CD4-positive, alpha-beta memory T cell (primary cell): ENCODE measurements at places on chromosomes 7 and 10. TPM values are rescaled to one million over a fixed set of nuclear protein-coding genes. Genes with fewer than 3 reads are reported as not detected.

DNA sequence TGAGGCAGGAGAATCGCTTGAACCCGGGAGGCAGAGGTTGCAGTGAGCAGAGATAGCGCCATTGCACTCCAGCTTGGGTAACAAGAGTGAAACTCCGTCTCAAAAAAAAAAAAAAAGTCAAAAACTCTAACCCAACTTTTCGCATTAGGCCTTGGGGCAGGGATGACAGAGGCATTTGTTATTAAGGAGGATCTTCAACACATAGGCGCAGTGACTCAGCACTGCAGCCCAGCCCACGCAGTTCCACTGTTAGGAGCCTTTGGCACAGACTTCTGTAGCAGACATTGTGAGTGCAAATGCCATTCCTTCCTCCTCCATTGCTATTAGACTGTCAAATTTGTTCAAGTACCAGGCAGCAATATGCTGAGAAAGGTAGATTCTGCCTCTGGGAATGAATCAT is 43.1 kb upstream of the KLHL7 start:
- no peaks in the 10 kb centered on the region for H3K4me1 ChIP-seq
- DNase-seq, result no peak
- no peaks in the 10 kb centered on the region for H3K36me3 ChIP-seq
- no peak overlapping the region for H3K27ac ChIP-seq
- H3K4me3 ChIP-seq, result no peak overlapping the region

The CCDC172 gene
- not detected for total RNA-seq

The CYP2C19 gene
- 0.22 TPM for total RNA-seq

The MRPL43 gene
- 65.8 TPM for total RNA-seq

The CYP26A1 gene
- not detected for total RNA-seq

GRCh38 chr7:47516985-47517600 is 64.8 kb downstream of the TNS3 start:
- no peaks in the 10 kb centered on the region for H3K27me3 ChIP-seq
- H3K36me3 ChIP-seq, result no peaks in the 10 kb centered on the region
- no peak for DNase-seq
- no peak overlapping the region for H3K4me3 ChIP-seq

GRCh38 chr10:1575481-1576244 is 161.7 kb downstream of the ADARB2 start:
- DNase-seq, result no peak
- no peak overlapping the region for H3K27ac ChIP-seq
- H3K36me3 ChIP-seq, result no peaks in the 10 kb centered on the region
- H3K4me1 ChIP-seq, result no peaks in the 10 kb centered on the region

GRCh38 chr7:108360058-108360800 is 96.0 kb downstream of the NRCAM start:
- H3K27me3 ChIP-seq, result no peaks in the 10 kb centered on the region
- H3K27ac ChIP-seq, result no peak overlapping the region
- no peaks in the 10 kb centered on the region for H3K4me1 ChIP-seq
- no peak for DNase-seq
- H3K4me3 ChIP-seq, result no peak overlapping the region
- no peaks in the 10 kb centered on the region for H3K36me3 ChIP-seq

DNA sequence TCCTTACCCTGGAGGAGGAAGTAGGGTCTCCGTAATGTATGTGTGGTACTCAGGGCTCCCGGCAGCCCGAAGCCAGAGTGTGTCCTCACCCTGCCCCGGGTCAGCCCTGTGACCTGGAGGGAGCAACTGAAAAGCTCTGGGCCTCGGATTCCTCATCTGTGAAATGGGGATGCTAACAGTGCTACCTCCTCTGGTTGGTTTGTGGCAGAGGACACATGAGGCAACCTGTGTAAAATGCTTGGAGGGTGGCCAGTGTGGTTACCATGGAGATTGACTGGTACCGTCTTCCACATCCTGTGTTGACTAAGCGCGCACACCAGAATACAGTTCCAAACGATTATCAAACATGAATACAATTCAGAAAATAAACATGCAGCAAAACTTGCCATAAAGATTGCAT is 163.8 kb upstream of the KLF6 start:
- peak overlapping the region; percentile 52 for H3K27ac ChIP-seq
- H3K27me3 ChIP-seq, result no peaks in the 10 kb centered on the region
- H3K4me1 ChIP-seq, result peaks cover 67% of the 10 kb centered on the region
- peak; percentile 85 for DNase-seq

DNA sequence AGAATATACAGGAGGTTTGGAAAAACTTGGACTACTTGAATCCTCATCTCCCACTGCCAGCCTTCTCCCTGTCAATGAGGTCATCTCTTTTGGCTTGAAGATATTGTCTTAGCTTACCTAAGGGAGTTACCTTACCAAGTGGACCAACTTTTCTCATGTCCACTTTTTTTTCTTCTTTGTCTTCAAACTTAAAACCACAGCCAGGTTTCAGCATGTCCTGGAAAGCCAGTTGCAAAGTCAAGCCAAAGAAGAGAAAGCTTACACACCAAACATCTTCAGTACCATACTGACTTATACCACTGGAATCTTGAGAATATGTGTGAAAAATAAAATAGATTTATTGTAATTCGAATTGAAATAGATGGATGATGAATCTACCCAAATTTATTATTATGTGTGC is 520.5 kb downstream of the HTR7 start:
- H3K4me1 ChIP-seq, result no peaks in the 10 kb centered on the region
- no peaks in the 10 kb centered on the region for H3K36me3 ChIP-seq
- no peak for DNase-seq
- H3K27me3 ChIP-seq, result no peaks in the 10 kb centered on the region
- no peak overlapping the region for H3K4me3 ChIP-seq
- no peak overlapping the region for H3K27ac ChIP-seq

DNA sequence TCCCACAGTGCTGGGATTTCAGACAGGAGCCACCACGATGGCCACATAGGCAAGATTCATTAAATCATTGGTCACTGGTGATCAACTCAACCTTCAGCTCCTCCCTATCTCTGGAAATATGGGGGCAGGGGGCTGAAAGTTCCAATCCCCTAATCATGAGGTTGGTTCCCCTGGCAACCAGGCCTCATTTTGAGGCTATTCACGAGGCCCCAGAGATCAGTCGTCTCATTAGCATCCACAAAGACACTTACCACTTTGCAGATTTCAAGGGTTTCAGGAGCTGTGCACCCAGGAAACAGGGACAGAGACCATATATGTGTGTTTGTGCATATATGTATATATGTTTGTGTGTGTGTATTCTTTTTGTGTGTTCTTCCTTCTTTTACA is 7.7 kb upstream of the GUSB start:
- H3K4me1 ChIP-seq, result no peaks in the 10 kb centered on the region
- no peak for DNase-seq
- H3K27me3 ChIP-seq, result no peaks in the 10 kb centered on the region

DNA sequence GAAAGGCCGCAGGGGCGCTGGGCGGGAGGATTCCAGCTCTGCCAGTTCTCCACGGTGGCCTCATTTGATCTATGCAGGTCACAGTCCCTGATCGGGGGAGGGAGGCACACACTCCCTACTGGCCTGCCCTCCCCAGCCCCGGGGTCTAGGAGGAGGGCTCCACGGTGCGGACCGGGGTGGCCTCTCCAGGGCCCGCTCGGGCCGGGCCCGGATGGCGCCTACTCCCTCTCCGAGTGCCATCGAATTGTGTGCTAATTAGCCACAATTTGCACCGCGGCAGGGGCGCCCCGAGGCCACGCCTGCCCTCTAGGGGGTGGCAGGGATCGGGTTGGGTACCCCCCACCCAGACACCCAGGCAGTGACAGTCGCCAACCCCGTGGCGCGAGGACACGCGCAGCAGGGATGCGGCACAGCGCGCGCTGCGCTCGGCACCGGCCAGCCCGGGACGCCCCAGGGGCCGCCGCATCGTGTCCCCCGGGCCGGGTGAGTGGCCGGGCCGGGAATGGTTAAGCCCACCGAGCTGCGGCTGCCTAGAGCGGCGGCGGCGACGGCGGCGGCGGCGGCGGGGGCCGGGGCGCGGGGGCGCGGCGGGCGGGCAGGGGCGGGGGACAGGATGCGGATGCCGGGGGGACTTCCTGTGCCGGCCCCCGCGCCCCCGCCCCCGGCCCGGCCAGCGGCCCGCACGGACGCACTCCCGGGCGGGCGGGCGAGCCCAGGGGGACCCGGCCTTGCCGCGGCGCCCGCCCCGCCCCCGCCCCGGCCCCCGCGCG is at the start of gene ZNF853:
TSS of gene ZNF853 (plus strand) at position 658 of the 770 bp plus-strand sequence. CDS start 565 bp downstream, outside the sequence.
- H3K36me3 ChIP-seq, result no peaks in the 10 kb centered on the region
- DNase-seq, result peak; percentile 20
- peaks cover 16% of the 10 kb centered on the region for H3K4me1 ChIP-seq
- H3K27ac ChIP-seq, result no peak within 1 kb of the TSS

DNA sequence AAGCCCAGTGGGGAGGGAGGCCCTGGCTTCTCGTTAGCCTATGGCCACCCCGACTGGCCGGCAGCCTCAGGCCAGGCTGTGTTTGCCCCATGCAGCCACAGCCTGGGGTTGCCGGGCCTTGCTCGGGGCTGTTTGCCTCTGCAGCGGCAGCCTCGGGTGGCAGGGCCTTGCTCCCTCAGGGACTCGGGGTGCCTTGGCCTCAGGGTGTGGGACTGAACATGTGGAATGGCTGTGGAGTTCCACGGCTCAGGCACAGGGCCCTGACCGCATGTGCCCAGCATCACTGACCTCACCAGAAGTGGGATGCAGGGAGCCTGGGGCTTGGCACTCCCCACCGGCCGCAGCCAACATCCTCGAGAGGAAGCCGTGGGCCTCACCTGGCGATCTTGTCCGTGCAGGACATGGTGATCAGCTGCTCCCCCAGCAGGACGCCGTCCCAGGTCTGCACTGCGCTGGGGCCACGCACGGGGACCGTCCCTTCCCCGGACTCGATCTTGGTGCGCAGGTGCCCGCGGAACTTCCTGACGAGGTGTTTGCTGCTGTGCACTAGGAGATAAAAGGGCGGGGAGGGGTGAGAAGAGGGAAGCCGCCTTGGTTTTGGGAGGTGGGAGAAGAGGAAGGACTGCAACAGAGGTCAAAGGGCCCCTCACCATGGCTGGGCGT is 160.5 kb downstream of the WDR37 start:
- no peaks in the 10 kb centered on the region for H3K36me3 ChIP-seq
- DNase-seq, result no peak
- H3K27me3 ChIP-seq, result no peaks in the 10 kb centered on the region
- no peaks in the 10 kb centered on the region for H3K4me1 ChIP-seq
- H3K27ac ChIP-seq, result no peak overlapping the region
- no peak overlapping the region for H3K4me3 ChIP-seq

DNA sequence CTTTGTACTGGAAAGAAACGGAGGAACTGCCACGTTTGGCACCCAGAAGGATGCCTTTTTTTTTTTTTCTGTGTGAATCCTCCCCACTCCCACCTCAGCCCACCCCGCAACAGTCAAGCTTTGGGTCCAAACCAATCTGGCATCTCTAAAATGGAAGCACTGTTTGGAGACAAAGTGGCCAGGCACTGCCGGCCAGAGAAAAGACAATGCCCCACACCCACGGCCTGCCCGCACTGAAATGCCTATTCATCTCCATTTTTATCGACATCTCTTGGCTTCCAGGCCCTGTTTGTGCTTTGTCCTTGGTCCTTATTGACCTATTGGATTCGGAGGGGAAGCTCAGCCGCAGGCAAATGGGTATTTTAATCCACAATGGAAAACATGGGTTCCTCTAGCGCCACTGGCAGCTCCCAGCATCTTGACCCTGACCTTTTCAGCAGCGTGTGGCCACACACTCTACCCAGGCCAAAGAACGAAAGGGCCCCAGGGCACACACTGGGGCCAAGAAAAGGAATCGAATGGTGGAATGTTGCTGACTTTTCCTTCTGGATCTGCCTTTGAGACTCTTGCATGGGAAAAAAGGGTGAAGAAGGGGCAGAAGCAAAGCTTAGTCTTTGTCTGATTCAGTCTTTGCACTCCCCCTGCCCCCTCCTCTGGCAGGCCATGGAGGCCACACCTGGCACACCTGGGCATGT is 162.6 kb upstream of the CDCA7L start:
- DNase-seq, result no peak
- no peak overlapping the region for H3K27ac ChIP-seq
- H3K36me3 ChIP-seq, result no peaks in the 10 kb centered on the region
- no peaks in the 10 kb centered on the region for H3K4me1 ChIP-seq

The RARRES2 gene
- not detected for total RNA-seq

DNA sequence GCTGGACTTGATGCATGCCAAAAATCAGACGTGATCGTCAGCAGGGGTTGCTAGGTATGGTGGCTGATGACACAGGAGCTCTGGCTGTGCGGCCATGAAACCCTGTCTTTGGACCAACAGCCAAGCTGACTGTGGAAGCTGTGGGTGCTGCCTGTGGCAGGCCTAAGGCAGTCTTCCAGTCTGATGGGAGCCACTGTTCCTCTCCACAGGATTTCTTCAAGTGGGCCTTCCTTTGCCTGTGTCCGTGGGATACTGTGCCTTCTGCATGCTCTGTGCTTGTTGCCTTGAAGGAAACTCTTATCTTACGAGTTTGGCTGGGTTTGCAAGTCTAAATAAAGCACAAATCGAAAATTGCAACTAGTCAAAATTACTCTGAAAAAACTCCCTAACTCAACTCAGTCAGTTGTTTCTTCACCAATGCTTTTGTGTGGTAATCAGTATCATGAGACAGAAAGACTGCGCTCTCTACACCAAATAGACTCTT is 101.9 kb upstream of the PDLIM1 start:
- H3K36me3 ChIP-seq, result no peaks in the 10 kb centered on the region
- H3K27ac ChIP-seq, result no peak overlapping the region
- DNase-seq, result no peak

The AMZ1 gene
- 1.6 TPM for total RNA-seq

GRCh38 chr10:31602541-31603234 is 283.7 kb downstream of the ZEB1 start:
- no peaks in the 10 kb centered on the region for H3K27me3 ChIP-seq
- no peaks in the 10 kb centered on the region for H3K36me3 ChIP-seq
- no peak for DNase-seq

GRCh38 chr10:110355922-110356627 is 51.4 kb upstream of the SMNDC1 start:
- H3K4me1 ChIP-seq, result peaks cover 53% of the 10 kb centered on the region
- peak overlapping the region; percentile 81 for H3K27ac ChIP-seq
- peak overlapping the region; percentile 74 for H3K4me3 ChIP-seq
- DNase-seq, result peak; percentile 58
- H3K27me3 ChIP-seq, result no peaks in the 10 kb centered on the region

The RBP4 gene
- total RNA-seq, result not detected

The CRHR2 gene
- not detected for total RNA-seq

GRCh38 chr10:35770817-35771355 is 128.8 kb upstream of the FZD8 start:
- no peak overlapping the region for H3K4me3 ChIP-seq
- no peaks in the 10 kb centered on the region for H3K27me3 ChIP-seq
- no peaks in the 10 kb centered on the region for H3K4me1 ChIP-seq
- no peak for DNase-seq
- H3K36me3 ChIP-seq, result no peaks in the 10 kb centered on the region

DNA sequence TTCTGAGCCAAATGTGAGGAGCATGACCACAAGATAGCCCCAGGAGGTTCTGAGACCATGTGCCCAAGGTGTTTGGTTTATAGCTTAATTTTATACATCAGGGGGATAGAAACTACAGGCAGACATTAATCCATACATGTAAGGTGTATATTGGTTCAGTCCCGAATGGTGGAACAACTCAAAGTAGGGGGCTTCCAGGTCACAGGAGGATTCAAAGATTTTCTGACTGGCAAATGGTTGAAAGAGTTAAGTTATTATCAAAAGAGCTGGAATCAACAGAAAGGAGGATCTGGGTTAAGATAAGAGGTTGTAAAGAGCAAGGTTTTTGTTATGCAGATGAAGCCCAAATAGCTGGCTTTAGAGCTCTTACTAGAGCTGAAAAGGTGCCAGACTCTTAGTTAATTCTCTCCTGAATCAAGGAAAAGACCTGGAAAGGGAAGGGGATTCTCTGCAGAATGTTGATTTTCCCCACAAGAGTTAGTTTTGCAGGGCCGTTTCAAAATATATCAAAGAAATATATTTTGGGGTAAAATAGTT is 640.0 kb downstream of the IPMK start:
- no peak for DNase-seq
- H3K36me3 ChIP-seq, result no peaks in the 10 kb centered on the region
- no peak overlapping the region for H3K27ac ChIP-seq
